ENCODE measurements at places on chromosomes 5 and 9. TPM values are rescaled to one million over a fixed set of nuclear protein-coding genes. Genes with fewer than 3 reads are reported as not detected.

The OR13D1 gene
- total RNA-seq, result not detected

The GPR150 gene
- 0.64 TPM for total RNA-seq

The PCDHAC2 gene
- total RNA-seq, result not detected

The BICD2 gene
- 11.2 TPM for total RNA-seq

Measured in activated naive CD4-positive, alpha-beta T cell treated with anti-CD3 and anti-CD28 coated beads for 36 hours (primary cell).